Activated CD4-positive, alpha-beta T cell treated with anti-CD3 and anti-CD28 coated beads for 36 hours (primary cell): ENCODE measurements at places on chromosomes 5 and 9. TPM values are rescaled to one million over a fixed set of nuclear protein-coding genes. Genes with fewer than 3 reads are reported as not detected.
A peak's percentile ranks its signal among the peaks of the same experiment; 100 is the strongest.

The DYNC2I2 gene
- total RNA-seq: 26.7 TPM

DNA sequence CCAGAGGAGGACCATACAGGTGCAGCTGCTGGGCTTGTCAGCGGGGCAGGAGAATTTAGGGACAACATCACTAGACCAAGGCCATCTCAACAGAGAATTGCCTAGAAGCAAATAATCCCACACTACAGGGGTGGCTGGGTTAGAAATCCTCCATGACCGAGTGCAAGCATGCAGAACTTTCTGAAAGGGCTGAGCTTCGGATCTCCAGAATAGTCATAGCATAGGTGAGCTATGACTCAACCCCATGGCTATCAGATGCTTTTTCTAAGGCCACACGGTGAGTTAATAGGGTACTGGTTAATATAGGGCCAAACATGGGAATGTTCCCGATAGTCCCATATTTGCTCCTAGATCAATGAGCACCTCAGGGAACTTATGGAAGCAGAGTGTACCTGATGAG, 4.2 kb downstream of the KCNIP1 start:
- no peak for DNase-seq

The COL23A1 gene
- not detected for total RNA-seq

The PFN3 gene
- not detected for total RNA-seq

The SLC34A1 gene
- not detected for total RNA-seq

DNA sequence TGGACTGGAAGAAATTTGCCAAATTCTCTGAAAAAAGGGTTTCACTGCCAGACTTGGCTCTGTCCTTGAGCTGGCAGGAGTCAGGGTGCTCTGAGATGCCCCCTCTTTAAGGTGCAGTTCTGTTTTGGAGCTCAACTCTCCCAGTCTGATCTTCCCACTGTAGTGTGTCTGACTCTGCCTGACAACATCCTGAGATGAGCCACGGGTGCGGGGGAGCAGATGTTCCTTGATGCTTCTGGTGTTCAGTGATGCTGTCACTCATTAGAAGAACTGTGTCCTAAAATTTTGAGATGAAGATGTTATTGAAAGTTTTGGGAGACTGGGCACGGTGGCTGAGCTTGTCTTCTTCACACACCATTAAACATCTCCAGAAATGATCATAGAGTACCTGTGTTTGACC, 78.2 kb downstream of the BASP1 start:
- no peak for DNase-seq

- DNase-seq: no peak
These were observed 1.1 kb upstream of the CEP78 start for GRCh38 chr9:78234810-78235209.

The C5orf52 gene
- not detected for total RNA-seq

DNA sequence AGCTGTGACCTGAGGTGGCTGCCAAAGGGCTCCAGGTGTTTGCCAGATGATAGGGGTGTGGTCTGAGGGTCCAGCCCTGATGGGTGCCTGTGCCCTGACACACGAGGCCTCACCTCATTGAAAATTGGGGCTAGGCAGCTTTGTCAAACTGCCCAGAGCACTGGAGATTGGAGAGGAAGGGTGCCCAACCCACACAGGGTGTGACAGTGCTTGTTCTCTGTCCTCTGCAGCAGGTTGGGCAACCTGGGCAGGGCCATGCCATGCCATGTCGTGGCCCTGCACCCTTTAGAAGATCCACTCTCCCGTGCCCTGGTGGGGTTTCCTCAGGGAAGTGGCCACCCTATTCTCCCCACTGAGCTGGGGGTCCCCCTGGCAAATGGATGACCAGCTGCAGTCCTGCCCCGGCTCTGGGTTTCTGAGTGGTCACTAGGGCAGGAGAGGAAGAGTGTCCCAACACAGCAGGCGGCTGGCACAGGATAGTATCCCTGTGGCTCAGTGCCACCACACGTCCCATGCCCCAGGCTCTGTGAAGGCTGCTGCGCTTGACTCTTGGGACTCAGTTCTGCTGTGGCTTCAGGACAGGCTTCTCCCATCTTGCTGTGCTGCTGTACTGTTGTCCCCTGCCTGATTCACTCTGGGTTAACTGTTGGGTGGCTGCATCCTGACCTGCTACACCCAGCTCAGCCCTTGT, 100.8 kb upstream of the PITX1 start:
- DNase-seq: no peak

DNA sequence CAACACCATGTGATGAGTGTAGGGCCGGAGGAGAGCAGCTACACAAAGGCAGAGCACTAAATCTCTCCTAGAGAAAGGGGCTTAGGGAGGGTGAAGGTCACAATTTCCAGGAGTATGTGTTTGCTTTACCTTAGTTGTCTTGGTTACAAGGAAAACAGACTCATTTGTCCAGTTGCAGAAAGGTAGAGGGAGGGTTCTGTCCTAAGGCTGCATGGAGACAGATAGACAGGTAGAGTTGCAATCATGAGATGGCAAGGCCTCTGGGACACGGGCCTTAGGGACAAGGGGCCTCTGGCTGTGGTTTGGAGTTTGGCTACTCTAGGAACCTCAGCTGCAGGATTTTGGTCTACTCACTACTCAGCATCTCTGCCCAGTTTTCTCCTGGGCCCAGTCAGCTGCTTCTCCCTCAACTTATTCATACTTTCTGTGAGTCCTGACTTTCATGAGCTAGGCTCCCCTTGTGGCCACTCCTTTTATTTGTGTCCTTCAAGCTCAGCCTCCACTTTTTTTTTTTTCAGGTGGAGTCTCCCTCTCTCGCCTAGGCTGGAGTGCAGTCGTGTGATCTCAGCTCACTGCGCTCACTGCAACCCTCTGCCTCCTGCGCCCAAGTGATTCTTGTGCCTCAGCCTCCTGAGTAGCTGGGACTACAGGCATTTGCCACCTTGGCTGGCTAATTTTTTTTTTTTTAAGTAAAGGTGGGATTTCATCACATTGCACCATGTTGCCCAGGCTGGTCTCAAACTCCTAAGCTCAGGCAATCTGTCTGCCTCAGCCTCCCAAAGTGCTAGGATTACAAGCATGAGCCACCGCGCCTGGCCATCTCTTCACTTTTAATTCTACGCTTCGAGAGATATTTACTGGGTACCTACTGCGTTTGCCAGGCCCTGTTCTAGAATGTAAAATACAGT, 76.6 kb downstream of the PTPDC1 start:
- no peak for DNase-seq

DNA sequence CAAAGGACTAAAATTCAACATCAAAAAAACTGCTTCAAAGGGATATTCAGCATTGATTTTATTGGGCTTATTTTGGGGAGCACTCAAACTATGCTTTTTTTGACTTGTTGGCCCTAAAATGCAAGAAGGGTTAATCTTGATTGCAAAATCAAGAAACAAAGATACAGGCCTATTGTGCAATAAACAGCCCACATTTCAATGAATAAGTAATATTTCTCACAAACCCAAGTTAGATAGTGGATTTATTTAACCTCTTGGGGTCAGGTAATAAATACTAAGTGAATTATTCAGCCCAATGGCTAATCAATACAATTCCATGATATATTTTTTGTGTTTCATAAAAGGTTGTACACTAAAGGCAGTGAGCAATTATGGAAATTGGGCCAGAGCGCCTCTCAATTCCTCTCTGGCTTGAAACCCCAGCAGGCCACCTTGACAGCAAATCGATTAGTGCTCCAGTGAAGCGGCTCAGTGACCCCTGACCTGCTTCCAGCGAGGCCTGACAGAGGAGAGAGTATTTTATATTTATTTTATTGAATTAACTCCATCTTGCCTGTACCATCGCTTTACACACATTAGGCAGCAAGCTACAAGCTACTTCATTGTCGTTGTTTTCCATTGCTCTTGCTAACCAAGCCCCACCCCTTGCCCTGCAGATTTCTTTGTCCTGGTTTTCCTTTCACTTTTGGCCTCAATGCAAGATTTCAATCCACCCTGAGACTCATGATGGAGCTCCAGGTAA, 65.5 kb downstream of the EBF1 start:
- no peak for DNase-seq

The C9orf43 gene
- total RNA-seq: 0.91 TPM

DNA sequence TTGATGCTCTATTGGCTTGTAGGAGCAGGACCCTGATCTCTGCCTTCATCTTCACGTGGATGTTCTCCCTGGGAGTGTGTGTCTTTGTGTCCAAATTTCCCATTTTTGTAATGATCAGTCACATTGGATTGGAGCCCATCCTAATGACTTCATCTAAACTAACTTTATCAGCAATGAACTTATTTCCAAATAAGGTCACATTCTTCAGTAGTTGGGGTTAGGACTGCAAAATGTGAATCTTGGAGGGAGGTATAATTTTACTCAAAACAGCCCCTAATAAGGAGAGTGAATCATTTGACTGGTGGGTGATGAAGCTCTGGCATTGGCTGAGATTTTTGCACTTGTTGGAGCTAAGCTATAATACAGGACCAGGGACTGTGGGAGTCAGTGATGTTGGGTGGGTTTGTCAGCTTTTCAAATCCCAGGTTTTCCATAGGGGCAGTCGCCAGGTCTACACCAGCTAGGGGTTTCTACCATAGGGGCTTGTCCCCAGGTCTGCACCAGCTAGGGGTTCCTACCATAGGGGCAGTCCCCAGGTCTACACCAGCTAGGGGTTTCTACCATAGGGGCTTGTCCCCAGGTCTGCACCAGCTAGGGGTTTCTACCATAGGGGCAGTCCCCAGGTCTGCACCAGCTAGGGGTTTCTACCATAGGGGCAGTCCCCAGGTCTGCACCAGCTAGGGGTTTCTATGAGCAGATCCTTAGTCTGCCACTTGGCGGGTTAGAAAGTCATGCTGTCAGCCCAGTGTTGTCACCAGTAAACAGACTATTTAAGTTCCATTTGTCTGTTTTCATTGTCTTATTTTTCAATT, 382.6 kb upstream of the DAP start:
- peak; percentile 85 for DNase-seq
